ENCODE measurements at places on chromosomes 7 and 10.

DNA sequence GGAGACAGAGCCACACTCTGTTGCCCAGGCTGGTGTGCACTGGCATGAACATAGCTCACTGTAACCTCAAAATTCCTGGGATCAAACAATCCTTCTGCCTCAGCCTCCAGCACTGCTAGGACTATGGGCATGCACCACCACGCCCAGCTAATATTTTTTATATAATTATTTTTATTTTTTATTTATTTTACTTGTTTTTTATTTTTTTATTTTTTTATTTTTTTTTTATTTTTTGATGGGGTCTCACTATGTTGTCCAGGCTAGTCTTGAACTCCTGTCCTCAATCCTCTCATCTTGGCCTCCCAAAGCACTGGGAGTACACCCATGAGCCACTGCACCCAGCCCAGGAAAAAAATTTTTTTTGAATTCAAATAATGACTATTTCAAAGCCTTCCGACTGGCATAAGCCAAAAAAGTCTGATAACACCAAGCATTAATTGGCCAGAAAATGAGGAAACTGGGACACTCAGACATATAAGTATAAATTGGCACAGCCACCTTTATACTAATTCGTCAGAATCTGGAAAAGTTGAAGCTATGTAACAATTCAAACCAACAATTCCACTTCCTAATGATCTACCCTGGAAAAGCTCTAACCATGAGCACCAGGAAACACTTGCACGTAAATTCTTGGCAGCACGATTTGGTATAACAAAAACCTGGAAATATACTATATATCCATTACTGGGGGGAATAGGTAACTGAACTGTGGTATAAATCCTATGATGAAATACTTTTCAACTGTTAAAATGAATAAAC is 6.3 kb downstream of the ZC3HAV1 start:
- DNase-seq: no peak

DNA sequence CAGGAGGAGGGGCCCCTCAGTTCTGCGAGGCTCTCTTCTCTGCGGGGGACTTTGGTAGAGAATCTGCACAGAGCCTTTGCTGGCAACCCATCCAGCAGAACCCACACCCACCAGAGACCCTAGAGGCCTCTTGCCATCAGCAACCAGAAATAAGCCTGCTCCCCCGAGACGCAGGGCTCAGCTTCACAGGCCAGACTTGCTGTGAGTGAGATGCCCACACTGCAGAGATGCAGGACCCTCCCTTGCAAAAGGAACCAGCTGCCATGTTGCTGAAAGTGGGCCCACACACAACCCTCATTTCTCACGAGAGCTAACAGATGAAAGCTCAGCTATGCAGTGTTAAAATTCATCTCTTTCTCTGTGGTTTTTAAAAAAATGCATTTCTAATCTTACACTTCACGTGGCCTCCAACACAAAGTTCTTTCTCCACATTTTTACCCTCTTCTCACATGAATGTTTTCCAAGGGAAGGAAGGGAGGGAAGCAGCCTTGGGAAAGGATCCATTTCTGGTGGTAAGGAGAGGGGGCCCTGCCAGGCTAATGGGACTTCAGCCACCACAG is 171.6 kb downstream of the CCDC3 start:
- no peak for DNase-seq

DNA sequence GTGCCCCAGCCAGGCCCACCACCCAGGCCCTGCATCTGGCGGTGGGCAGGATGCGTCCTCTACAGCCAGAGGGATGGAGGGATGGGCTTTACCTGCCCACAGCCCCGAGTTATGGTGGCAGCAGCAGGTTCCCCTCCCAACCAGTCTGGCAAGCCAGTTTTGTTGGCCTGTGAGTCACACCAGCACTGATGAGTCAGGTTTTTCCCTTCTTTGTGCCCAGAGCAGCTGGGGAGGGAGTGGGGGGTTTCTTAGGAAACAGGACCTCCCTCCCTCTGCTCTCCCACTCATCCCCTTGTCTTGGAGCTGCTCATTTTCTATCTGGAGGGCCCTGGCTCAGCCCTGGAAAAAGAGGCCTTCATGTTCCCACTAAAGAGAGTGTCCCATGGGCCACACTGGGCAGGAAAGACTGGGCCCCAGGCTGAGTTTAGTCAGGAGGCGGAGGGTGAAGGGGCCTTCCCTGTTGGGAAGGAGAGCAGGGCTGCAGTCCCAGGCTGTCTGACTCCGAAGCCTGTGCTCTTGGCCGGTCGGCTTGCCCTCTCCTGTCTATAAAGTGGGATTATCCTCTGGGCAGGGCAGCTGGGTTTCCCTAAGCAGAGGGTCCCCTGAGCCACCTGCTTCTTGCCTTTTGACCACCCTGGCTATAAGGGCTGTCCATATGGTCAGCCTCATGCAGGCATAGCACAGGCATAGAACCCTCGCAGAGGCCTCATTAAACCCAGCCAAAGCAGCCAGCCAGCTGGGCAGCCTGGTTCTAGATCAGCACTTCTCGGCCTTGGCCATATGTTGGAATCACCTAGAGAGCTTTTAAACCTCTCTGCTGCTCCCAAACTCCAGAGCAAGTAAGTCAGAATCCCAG is 30.2 kb upstream of the ANKRD2 start:
- peak; percentile 94 for DNase-seq

DNA sequence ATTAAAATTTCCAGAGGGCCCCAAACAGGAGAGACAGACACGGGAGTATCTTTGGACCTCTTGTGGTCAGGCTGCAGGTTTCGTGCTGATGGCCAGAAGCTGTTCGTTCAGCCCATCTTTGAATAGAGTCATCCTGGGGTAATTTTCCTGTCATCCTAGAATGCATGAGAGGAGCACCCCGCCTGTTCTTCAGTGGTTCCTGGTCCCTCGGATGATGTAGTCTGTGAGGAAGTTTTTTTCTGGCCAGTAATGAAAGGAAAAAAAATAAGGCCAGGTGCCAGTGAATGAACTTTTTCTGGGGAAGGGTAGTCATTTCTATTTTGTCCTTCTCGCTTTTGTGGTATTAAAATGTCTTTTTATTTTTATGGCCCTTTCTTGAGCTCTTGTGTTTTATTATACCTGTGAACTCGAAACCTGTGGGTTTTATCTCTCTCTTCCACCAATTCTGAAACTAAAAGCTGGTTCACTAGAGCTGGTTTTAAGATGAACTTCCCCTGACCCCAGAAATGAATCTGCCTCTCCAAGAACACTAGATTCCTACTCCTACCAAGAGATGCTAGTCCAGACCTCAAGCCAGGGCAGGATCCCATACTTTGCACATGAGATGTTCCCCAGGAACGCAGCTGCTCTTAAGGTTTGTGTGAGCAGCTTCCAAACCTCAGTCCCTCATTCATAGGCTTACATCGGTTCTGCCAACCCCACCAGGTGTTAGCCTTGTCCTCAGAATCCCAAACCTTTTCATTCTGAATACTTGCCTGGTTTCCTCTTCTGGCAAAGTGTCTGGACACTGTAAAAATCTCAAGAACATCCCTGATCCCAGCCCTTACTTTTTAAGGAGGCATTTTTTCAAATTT is 15.4 kb upstream of the MEST start:
- DNase-seq: no peak

Measured in fibroblast of lung (primary cell).